Activated T-cell treated with anti-CD3 and anti-CD28 coated beads, Interleukin-2, amount 50 U/mL, for 1 hour (primary cell): ENCODE measurements at places on chromosomes 16 and 17.

- DNase-seq, result no peak
Measured at GRCh38 chr17:55086635-55087058, 118.1 kb downstream of the STXBP4 start.

GRCh38 chr17:64209356-64209941, 53.6 kb downstream of the TEX2 start:
- DNase-seq, result no peak

DNA sequence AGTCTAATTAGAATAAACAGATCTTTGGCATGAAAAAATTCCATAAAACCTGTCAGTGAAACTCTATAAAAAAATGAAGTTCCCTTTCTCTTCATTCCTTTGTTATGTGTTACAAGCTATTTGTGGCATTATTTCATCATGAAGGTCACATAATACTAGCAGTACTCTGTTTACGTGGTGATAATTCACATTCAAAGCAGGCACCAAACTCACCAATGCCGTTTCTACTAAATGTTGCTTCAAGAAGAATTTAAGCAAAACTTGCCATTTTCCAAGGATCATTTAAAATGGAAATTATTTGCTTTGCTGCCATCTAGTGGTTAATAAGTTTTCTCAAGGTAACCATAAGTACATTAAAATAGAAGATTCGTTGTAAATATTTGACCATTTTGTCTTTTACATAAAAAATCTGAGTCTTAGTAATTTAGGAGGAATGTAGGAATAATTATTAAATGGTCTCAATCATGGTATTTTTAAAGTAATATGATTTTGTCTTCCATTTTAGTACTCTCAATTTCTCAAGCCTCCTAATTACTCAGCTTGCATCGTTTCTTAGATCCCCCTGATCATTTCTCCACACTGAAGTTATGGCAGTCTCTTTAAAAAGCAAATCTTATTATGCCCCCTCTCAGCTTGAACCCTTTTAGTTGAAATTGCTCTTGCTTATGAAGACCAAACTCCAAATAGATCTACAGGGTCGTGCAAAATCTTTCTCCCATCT, 80.8 kb downstream of the OMG start:
- no peak for DNase-seq

DNA sequence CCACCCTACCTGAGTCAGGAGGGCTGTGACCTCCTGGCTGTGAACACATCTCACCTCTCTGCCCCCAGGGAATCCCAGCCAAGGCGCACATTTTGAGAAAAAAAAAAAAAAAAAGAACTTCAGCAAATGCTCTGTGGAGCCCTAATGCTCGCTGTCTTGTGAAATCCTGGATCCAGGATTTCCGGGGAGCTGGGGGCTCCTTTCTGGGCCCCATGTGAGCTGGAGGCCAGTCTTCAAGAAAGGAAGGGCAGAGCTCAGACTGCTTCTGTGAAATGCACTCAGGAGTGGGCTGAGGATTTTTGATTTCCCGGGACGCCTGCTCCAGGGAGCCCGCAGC, 36.0 kb upstream of the EMP2 start:
- DNase-seq, result no peak

- DNase-seq, result peak; percentile 66
Measured at GRCh38 chr17:51427856-51428255, 167.5 kb downstream of the UTP18 start.

- DNase-seq, result no peak
Measured at GRCh38 chr16:87487361-87487924, 5.4 kb downstream of the ZCCHC14 start.

- no peak for DNase-seq
Measured at GRCh38 chr17:76350463-76350862, 3.3 kb downstream of the PRPSAP1 start.

GRCh38 chr17:76993651-76994050, 125.4 kb downstream of the MGAT5B start:
- no peak for DNase-seq

GRCh38 chr17:83002118-83002805, 77.1 kb upstream of the METRNL start:
- DNase-seq, result no peak

DNA sequence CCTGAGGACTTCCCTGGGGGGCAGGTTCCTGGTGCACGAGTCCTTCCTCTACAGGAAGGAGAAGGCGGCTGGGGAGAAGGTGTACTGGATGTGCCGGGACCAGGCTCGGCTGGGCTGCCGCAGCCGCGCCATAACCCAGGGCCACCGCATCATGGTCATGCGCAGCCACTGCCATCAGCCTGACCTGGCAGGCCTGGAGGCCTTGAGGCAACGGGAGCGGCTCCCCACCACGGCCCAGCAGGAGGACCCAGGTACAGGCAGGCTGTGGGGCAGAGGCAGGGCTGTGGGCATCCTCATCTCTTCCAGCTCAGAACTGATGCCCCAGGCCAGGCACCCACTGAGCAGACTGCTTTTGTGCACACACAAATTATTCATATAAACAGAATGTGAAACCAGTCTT, 25.9 kb upstream of the KREMEN2 start:
- DNase-seq, result no peak

- DNase-seq, result peak; percentile 40
Measured at GRCh38 chr17:48878920-48879898, 13.4 kb upstream of the ATP5MC1 start.

- no peak for DNase-seq
Measured at GRCh38 chr17:57425431-57425830, 169.1 kb downstream of the MSI2 start.

GRCh38 chr17:50848711-50849110, 13.3 kb downstream of the WFIKKN2 start:
- DNase-seq, result no peak
